ENCODE measurements at places on chromosomes 2 and 18.

GRCh38 chr2:64860276-64860885 lies 128.8 kb upstream of the SLC1A4 start:
- DNase-seq, result no peak

GRCh38 chr2:193382583-193382982 lies 1187.8 kb upstream of the TMEFF2 start:
- DNase-seq, result no peak

DNA sequence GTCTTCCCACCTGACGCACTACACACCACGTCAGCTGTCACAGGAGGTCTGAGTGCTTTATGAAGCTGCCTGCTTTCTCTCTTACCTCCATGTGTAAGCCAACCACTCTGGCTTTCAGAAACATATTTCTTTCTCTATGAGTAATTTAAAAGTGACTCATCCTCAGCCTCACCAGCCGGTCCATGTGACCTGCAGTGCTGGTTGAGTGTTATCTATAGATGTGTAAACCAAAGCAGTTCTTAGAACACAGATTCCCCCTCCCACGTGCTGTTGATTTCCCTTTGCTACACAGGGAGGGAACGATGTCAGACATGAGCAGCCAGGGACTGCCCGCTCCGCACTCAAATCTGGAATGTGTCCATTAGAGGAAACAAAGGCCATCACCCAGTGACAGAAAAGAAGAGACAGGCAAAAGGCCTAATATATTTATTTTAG lies 157.8 kb downstream of the BCL2 start:
- no peak for DNase-seq

DNA sequence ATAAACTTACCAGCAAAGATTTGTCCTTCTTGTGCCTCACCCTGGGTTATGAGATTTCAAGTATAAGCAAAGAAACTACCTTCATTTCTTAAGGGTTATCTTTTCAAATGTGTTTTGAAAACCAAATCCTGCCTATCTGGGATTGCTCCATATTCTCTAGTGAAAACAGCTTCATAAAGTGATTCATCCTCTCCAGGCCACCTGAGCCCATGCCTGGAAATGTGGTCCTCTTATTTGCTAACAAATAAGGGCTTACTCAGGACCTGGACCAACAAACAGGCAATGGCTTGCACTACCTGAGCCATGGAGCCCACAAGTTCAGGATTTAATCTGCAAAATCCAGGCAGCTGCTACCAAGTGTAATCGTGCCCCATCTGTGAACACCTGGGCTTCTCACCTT lies 234.4 kb upstream of the RBBP8 start:
- no peak for DNase-seq

GRCh38 chr2:199819746-199820145 lies 31.2 kb downstream of the FTCDNL1 start:
- DNase-seq, result no peak
